ENCODE measurements at places on chromosomes 3 and 15. TPM values are rescaled to one million over a fixed set of nuclear protein-coding genes. Genes with fewer than 3 reads are reported as not detected.
A peak's percentile ranks its signal among the peaks of the same experiment; 100 is the strongest.

DNA sequence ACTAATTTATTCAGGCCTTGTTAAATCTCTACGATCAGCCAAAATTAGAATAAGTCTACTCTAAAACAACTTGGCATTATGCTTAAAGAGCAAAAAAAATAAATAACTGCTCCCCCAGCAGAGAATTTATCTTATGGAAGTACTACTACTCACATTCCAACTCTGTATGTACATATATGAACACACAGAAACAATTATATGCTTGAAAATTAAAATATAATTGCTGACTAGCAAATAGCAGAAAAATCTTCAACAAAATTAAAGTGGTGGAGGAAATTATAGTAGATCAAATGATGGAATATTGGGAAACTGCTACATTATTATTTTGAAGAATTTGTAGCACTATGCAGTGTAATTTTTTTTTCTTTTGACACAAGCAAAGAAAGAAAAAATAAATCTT, 580.9 kb downstream of the MECOM start:
- DNase-seq = no peak

GRCh38 chr3:177418787-177419186, 221.5 kb upstream of the TBL1XR1 start:
- no peak for DNase-seq

DNA sequence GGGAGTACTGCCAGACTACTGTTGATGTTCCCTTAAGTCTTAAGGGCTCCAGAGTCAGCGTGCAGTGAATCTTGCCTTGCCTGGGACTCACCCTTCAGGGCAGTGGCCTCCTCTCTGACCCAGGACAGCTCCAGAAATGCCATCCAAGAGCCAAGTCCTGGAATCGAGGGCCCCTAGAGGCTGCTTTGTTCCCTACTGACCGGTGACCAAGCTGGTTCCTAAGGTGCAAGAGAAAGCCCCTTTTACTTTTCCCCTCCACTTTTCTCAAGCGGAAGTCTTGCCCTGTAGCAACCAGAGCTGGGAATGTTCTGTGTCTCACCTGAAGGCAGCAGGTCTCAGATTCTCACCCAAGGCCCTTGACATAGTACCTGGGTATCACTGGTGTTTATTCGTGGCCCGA, 238.0 kb downstream of the DOCK3 start:
- DNase-seq = no peak

DNA sequence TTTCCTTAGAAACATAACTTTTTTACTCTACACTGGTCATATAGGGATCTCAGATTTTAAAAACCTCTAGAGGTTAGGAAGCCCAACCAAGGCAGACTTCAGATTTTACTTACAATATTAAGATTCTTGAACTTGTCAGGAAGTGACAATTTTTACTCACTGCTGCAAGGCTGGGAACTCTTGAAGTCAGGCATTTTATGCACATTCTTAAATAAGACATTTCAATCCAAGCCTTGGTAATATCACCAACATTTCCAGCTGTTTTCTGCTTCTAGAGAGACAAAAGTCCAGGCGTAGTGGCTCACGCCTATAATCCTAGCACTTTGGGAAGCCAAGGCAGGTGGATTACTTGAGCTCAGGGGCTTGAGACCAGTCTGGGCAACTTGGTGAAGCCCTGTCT, 33.6 kb upstream of the UBP1 start:
- no peak for DNase-seq

DNA sequence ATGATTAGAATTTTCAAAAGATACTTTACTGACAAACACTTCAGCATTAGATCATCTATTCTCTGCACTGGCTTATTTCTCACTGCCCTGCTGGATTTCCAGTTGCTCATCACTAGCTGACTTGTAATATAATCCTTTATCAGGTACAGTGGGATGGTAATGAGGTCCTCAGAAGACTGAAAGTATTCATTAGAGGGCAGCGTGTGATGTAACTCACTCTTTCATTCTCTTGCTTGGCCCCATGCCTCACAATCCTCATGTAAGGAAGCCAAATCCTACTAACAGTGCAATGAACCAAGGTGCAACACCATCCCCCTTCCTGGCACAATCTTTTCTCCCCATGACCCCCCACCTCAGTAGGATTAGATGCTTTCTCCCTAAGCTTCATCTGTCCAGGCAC, 289.9 kb downstream of the CTNNB1 start:
- no peak for DNase-seq

- DNase-seq = no peak
Observed at GRCh38 chr3:28334552-28334951, 14.0 kb upstream of the ZCWPW2 start.

DNA sequence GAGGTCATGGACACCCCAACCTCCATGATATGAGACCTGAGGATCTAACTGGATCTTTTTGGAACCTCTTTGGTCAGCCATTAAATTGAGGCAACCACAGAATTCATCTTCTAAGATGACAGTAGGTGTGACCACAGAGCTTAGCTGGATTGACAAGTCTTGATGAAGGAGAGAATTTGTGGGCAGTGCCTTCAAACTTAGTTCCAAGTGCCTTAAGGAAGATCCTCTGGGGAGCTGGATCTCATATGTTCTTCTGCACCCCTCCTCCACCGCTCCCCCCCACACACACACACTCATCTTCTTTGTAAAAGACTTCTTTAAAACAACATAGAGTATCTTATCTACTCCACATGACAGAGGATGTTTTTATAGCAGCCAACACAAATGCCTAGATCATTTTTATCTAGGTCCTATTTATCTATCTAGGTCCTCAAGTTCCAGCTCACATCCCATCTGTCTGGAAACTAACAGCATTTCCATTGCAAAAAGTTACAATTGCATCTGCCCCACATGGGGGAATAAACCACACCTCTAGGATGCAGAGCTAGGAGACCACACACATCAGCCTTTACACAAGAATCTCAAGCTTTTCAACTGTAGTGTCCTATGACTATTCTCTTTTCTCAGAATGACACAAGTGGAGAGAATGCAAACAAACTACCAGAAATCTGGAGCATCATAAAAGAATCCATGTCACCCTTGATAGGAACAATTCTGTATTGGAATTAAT, 37.4 kb downstream of the WWTR1 start:
- DNase-seq = no peak

DNA sequence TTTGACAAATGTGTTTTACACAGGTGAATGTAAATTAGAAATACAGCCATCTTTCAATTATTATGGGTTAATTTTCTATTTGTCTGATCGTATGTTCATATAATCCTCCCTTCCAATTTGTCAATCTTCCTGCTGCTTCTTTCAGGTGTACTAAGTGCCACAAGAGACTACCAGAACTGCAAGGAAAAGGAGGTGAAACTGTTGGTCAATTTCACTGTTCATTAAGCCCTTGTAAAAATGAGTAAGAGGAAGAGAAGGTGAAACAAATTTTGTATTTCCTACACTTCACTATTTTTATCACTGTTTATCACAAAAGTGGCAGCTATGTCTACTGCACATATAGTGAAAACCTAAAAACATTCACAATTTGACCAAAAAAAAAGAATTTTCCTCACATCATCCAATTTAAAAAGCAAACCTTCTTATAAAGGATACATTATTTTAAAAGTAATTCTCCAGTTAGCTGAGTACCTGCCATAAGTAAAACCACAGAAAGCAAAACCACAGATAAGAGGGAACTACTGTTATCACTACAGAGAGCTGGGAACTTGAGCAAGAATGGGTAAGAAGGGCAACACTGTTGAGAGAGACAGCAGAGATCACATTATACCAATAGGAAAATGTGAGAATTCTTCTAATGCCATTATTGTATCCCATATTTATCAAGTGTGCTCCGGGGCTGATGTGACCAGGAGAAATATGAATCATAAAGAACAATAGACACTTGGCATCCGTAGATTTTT, 163.0 kb downstream of the TBC1D5 start:
- no peak for DNase-seq

DNA sequence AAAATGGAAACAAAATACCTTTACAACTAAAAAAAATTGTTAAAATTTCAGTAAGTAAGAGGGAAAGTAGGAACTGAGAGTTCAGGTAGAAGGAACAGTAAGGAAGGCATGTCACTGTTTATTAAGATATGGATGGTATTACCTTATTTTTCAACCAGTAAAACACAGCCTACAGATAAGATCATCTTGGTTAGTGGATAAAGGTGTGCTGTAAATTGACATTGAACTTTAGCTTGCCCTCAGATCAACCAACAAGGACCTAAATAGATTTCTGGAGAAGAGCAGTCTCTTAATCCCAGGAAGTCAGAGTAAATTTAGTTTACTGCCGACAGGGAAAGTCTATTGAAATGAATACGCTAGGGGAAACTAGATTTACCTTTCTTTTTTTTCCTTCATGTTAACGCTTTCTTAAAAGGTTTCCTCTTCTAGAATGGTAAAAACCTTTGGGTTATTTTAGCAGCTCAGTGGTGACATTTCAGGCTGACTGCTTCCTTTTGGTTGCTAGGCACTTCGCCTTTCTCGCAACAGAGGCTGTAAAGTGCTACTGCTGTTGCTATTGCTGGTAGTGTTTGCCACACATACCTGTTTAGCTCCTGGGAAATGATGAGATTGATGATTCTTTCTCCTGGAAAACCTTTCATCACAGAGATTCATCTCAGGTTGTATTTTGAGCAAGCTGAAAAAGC, 12.9 kb downstream of the DZIP3 start:
- DNase-seq = no peak

GRCh38 chr3:127734754-127735473, 62.2 kb downstream of the ABTB1 start:
- no peak for DNase-seq

GRCh38 chr3:185797993-185798830, 26.6 kb downstream of the IGF2BP2 start:
- DNase-seq = no peak

GRCh38 chr3:54433846-54434245, 311.5 kb downstream of the CACNA2D3 start:
- DNase-seq = no peak

- DNase-seq = no peak
Observed at GRCh38 chr15:63434576-63435186, 53.0 kb upstream of the CA12 start.

- no peak for DNase-seq
Observed at GRCh38 chr3:191440532-191440931, 20.4 kb upstream of the PYDC2 start.

DNA sequence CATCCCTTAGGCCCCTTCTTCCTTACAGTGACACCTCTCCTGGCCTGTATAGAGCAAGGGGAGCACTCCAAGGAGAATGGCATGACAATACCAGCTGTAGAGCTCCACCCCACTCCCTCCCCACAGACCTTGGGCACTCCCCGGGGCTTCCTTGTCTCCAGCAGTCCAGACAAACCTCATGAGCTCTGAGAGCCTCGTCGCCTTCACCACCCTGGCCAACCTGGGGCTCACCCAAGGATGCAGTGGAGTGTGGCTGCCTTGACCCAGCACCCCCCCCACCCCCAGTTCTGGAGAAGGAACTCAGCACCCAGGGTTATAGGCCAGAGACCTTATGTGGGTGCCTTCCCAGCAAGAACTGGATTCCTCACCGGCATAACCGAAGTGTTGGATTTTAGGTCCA, 7.4 kb upstream of the SLCO2A1 start:
- DNase-seq = no peak

DNA sequence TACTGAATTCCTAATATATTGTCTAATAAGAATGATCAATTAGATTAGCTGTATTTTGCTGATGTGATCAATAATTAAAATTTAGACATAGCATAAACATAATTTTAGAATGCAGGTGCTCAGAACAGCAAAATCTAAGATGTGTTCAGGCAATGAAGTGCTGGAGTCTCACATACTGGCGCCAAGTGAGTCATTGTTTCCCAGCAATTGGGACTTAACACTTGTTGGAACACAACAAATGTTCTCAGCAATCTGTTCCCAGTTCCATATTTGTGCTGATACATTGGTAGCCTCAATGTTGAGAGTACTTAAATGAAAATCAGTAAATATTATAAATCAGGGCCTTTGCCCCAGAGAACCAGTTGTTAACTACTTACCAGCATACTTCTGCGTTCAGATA, 619.0 kb downstream of the ROBO1 start:
- no peak for DNase-seq

GRCh38 chr3:185823078-185824044, 1.5 kb downstream of the IGF2BP2 start:
- peak; percentile 35 for DNase-seq

The CTXN2 gene
- polyA plus RNA-seq = not detected

The GOLGA8J gene
- polyA plus RNA-seq = not detected

The LMAN1L gene
- not detected for polyA plus RNA-seq

The CLDN1 gene
- polyA plus RNA-seq = 9.9 TPM

The PDZRN3 gene
- 79.7 TPM for polyA plus RNA-seq

Data from ovary (tissue), 10 donors.